ENCODE measurements at places on chromosomes 5 and 9. TPM values are rescaled to one million over a fixed set of nuclear protein-coding genes. Genes with fewer than 3 reads are reported as not detected.
A peak's percentile ranks its signal among the peaks of the same experiment; 100 is the strongest.

DNA sequence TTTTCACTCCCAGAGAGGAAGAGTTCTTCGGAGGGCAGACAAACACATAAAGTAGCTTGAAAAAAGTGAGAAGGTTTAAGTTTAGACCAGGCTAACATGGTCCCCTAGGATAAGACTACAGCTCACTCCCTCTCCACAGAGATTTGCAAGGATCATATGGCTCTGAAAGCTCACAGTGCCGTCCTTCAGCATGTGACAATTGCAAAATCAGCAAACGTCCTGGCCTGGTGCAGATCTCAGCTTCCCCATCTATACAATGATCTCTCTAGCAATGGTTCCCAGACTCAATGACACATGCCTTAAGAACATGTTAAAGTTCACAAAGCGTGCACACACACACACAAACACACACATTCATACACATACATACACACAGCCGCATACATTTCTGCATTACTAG, 327.6 kb downstream of the ACTL7B start:
- DNase-seq, result no peak

The F12 gene
- 10.9 TPM for total RNA-seq

The KIAA1958 gene
- 6.6 TPM for total RNA-seq

GRCh38 chr9:134536101-134536900, 105.3 kb upstream of the COL5A1 start:
- DNase-seq, result no peak

DNA sequence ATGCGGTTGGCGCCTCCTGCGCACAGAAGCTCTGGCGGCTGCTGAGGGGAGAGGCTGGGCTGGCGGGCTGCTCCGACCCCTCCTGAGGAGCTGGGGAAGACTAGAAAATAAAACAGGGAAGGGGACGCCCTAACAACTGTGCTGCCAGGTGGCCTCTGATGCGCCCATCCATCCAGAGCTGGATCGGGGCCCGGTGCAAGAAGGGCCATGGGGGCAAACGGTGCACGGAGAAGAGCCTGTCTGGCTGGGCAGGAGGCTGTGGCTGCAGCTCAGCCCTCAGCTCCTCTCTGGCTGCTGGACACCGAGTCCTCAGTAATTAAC, 21.0 kb upstream of the MRNIP start:
- no peak for DNase-seq

The OTULINL gene
- total RNA-seq, result 0.35 TPM

The ANGPTL2 gene
- total RNA-seq, result not detected

The LTC4S gene
- 0.87 TPM for total RNA-seq

GRCh38 chr9:131320031-131320685, 30.6 kb downstream of the PLPP7 start:
- DNase-seq, result no peak

GRCh38 chr5:83925955-83926337, 205.3 kb upstream of the HAPLN1 start:
- DNase-seq, result no peak

The F2RL2 gene
- 37.5 TPM for total RNA-seq

- DNase-seq, result no peak
Measured at GRCh38 chr5:139566611-139567010, 5.5 kb downstream of the UBE2D2 start.

DNA sequence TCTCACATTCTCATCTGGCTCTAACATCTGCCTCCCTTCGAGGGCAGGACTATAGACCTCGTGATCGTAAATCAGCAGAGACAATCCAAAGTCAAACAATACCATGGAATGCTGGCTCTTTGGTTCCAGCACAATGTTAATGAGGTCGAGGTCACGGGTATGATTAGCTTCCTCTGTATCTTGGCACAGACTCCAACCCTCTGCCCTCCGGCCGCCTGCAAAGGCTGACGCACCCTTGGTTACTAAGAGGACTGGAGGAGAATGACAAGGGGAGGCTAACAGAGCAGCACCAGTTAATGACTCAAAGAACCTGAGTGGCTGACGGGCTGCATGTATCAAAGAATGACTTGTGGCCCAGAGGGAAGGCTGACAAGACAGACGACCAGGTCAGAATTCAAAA, 10.1 kb downstream of the LHFPL2 start:
- no peak for DNase-seq

GRCh38 chr9:131410044-131410491, 16.2 kb downstream of the PRRC2B start:
- DNase-seq, result no peak

The ETF1 gene
- 153 TPM for total RNA-seq

The PTGS1 gene
- 1.9 TPM for total RNA-seq

- peak; percentile 78 for DNase-seq
Measured at GRCh38 chr5:57383093-57383861, 99.3 kb downstream of the ACTBL2 start.

DNA sequence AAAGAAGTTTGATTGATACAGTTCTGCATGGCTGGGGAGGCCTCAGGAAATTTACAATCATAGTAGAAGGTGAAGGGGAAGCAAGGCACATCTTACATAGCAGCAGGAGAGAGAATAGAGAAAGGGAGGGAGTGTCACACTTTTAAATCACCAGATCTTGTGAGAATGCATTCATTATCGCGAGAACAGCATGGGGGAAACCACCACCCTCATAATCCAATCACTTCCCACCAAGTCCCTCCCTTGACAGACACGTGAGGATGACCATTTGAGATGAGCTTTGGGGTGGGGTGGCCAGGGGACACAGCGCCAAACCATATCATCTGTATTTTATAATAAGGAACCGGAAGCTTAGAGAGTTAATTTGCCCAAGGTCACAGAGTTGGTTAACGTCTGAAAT, 13.7 kb upstream of the FOCAD start:
- no peak for DNase-seq

GRCh38 chr9:134766587-134766986, 114.0 kb upstream of the FCN2 start:
- DNase-seq, result no peak

DNA sequence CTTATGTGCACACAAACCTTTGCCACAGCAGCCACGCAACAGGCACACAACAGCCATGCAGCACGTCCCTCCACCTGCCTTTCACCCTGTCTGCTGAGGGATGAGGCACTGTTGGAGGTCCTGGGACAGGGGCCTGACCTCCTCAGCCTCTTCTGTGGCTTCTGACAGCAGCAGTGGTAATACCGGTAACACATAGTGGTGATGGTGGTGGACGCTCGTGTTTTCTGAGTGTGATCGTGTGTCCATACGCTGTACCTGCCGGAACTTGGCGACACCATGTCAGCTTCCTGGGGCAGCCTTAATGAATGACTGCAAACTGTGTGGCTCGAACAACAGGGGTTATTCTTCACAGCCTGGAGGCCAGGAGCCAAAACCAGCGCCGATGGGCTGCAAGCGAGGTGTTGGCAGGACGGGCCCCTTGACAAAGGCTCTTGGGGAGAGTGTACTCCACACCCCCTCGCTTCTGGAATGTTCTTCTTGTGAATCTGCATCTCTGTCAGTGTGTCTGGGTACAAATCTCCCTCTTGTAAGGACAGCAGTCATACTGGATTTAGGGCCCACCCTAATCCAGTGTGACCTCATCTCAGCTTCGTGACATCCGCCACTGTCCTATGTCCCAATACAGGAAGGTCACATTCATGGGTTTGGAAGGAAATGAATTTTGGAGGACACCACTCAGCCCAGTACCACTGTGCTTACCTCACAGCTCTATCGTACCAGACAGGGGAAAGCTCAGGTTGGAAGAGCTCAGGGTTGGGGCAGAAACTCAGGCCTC, 55.3 kb upstream of the EXOC3 start:
- DNase-seq, result no peak

The BHMT2 gene
- total RNA-seq, result not detected

The ACO1 gene
- 20.3 TPM for total RNA-seq

DNA sequence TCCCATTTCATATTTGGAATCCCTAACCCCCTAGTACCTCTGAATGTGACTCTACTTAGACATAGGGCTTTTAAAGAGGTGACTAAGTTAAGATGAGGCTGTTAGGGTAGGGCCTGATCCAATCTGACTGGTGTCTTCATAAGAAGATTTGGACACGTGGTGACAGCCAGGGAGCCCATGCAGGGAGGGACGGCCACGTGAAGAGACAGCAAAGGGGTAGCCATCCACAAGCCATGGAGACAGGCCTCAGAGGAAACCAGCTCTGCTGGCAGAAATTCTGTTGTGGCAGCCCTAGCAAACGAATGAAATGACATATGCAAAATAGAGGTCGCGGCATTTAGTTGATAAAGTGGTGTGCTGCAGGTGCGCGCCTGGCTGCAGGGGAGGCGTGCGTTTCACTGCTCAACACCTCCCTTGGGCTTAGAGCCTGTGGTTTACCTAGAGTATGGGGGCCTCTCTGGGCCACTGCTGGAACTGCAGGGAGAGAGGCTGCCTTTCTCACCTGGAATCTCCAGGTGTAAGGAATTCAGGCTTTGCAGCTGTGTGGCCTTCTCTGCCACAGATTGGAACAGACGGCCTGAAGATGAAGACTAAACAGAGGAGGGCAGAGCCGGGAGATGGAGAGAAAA, 7.1 kb upstream of the AFAP1L1 start:
- no peak for DNase-seq

- no peak for DNase-seq
Measured at GRCh38 chr9:73531658-73532057, 380.0 kb downstream of the ANXA1 start.

GRCh38 chr9:33425128-33425533, 22.3 kb downstream of the AQP3 start:
- DNase-seq, result no peak

DNA sequence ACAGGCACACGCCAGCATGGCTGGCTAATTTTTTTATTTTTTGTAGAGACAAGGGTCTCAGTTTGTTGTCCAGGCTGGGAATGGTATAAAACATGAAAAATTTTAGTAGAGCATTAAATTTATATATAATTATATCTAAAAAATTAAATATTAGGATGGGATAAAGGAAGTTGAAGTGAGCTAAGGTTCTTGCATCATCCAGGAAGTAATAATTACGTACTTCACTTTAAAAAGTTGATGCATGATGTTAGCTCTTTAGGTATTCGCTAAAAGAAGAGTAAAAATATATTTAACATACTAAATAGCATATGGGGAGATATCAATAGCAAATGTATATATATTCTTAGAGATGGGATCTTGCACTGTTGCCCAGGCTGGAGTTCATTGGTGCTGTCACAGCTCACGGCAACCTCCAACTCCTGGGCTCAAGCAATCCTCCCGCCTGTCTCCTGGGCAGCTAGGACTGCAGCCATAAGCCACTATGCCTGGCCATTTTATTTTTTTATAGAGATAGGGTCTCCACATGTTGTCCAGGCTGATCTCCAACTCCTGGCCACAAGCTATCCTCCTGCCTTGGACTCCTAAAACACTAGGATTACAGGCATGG, 12.3 kb downstream of the DCAF10 start:
- no peak for DNase-seq

GRCh38 chr5:154475591-154476353, 2.3 kb downstream of the HAND1 start:
- DNase-seq, result no peak

- DNase-seq, result no peak
Measured at GRCh38 chr9:9170439-9171134, 1371.0 kb upstream of the DMAC1 start.

DNA sequence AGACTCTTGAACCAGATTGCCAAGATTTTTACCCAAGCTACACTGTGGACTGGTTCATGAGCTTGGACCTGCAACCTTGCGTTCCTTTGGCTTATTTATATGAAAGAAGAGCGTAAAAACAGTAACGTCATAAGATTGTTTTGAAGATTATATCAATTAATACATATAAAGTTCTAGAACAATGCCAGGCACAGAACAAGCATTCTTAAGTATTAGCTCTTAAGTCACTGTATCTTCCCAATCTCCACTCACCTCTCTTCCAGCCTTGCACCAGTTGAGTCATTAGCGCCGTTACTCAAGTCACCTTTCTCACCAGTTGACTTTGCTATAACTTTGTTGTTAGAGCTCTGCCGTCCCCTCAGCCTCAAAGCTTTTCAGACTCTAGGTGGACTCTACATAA, 415.7 kb downstream of the PLK2 start:
- DNase-seq, result no peak

The JAKMIP2 gene
- total RNA-seq, result 0.69 TPM

DNA sequence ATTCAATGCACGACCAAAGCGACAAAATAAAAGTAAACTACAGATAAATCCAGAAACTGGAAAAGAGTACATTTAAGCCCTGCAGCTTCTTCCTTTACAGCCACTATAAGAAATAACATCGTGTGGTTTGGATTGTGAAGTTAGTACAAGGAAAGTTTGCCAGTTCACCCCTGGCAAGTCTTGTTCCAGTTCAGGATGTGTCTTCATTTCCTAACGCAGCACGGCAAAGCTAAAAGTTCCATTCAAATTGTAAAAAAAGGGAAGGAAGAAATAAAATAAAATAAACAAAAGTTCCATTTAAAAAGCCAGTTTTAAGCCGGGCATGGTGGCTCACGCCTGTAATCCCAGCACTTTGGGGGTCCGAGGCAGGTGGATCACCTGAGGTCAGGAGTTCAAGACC, 83.3 kb upstream of the RETREG1 start:
- no peak for DNase-seq

The APBB3 gene
- 9.8 TPM for total RNA-seq

The ADAMTS2 gene
- not detected for total RNA-seq

DNA sequence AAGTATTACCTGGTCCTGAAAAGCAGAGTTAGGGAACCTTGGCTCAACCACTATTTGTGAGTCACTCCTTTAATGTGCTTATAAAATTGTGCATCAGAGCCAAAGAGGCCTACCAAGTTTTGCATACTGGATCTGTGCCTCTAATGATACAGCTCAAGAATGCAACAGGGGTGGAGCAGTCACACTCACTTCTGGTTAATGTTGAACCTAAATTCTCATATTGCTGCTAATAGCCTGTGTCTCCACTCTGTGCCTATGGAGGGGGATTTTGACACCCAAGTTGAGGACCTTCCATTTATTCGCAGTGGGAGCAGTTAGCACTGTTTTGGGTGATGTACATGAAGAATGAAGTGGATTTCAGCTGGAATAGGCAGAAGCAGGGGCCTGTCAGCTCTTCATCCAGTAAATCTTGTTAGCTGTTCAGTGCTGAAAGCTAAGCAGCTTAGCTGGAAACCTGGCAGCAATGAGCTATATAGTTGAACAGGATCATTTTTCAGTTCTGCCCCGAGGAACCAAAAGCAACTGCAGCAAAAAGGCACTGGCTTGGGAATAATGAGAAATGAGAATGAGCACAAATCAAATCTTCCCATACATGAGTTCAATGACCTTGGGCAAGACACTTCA, 9.7 kb downstream of the SH3TC2 start:
- no peak for DNase-seq

- no peak for DNase-seq
Measured at GRCh38 chr5:154367101-154367500, 78.7 kb upstream of the SAP30L start.

GRCh38 chr9:20041697-20042081, 252.9 kb upstream of the SLC24A2 start:
- DNase-seq, result no peak

- DNase-seq, result no peak
Measured at GRCh38 chr9:34986540-34987047, 3.0 kb upstream of the DNAJB5 start.

The PCDHA7 gene
- total RNA-seq, result not detected

The CBY3 gene
- total RNA-seq, result not detected

The UBAC1 gene
- total RNA-seq, result 34.4 TPM

The C9orf50 gene
- total RNA-seq, result not detected

The EQTN gene
- not detected for total RNA-seq
